ENCODE measurements at places on chromosomes 2 and 18.

- no peak for DNase-seq
Observed at GRCh38 chr2:44679990-44680389, 261.5 kb upstream of the SIX3 start.

GRCh38 chr2:159232456-159233170, 53.9 kb downstream of the WDSUB1 start:
- DNase-seq: no peak

- no peak for DNase-seq
Observed at GRCh38 chr2:25817630-25818029, 60.7 kb downstream of the ASXL2 start.

DNA sequence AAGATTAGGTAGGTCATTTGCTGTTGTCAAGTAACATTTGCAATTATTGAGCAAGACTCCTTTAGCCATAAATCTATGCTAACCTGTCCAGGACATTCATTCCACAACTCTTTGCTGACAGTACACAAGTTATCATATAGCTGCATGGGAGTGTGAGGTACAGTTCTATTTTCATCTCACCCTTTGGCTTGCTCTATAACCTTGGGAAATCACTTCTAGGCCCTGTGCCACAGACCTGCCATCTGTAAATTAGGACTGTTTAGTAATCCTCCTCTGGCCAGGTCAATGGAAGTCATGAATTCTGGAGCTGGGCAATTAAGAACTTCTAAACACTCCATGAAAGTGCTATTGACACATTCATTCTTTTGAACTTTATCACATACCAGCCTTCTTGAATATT, 34.6 kb upstream of the PAIP2B start:
- no peak for DNase-seq

Measured in T follicular helper cell (primary cell).